ENCODE measurements at places on chromosomes 13 and 19.

GRCh38 chr13:53126841-53127245 is 98.2 kb downstream of the OLFM4 start:
- no peak for DNase-seq

DNA sequence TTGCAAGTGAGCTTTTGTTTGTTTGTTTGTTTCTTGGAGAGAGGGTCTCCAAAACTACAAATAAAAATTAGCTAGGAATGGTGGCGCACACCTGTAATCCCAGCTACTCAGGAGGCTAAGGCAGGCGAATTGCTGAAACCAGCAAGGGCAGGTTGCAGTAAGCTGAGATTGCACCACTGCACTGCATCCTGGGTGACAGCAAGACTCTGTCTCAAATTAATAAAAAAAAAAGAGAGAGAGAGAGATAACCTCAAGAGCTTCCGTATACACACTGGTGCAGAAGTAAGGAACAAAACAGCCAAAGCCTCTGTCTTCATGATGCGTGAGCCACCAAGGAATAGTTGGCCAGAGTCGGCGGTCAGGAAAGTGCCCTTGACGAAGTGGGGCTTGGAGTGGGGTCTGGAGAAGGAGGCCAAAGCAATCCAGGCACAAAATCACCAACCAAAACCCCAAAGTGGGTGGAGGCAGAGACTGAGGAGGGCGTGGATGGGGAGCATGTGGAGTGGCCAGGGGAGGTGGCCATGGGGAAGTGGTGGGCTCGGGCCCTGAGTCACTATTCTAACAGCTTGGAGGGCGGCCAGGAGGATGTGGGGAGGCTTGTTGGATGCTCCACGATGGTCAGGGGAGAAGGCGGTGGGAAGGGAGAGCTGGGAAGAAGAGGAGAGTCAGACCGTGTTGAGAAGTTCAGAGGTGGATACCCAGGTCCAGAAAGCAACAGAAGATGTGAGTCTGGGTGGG is 21.2 kb upstream of the TOMM40 start:
- no peak for DNase-seq

DNA sequence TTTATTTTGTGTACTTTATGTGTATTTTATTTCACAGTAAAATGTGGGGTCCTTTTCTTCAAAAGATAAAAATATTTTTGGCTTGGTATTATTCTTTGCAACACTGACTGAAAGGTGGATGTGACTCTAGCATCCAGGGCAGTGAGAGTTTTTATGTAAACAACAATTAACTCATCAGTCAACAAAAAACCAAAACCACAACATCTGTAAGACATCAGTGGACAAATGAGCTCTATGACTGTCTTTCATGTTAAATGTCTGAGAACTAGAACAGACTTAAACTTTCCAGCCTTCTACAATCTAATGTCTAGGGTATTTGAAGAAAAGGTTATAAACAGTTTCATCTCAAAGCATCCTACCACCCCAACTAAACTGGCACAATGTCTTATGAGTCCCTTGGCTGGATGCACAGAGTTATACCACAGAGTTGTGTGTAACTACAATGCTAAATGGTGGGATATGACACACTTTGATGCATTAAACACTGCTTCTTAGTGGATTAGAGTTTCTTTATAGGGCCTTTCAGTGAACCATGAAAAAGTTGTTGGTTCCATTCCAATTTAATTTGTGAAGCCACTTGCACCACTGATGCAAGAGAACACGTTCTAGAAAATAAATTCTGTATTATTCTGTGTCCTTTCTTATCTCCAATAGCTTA is 544.2 kb upstream of the KLF12 start:
- no peak for DNase-seq

- no peak for DNase-seq
Observed at GRCh38 chr13:42066542-42066941, 18.1 kb downstream of the DGKH start.

GRCh38 chr13:53141336-53141735 is 112.7 kb downstream of the OLFM4 start:
- DNase-seq = no peak

DNA sequence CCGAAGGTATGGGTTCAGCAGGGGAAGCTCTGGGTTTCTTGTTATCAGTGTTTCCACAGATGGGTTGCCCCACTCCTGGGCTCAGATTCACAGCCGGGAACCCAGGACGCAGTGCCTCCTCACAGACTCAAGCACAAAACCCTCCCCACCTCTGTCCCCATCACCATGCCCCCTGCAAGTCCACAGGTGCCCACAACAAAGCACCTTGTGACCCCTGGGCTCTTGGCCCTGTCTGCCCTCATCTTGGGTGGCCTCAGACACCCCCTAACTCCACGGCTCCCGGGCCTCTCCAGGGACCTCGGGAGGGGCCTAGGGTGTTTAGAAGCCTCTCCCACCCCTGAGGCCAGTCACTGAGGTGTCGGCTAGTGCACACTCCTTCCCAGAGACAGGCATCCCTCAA is 231.7 kb downstream of the TUBA3C start:
- DNase-seq = no peak

DNA sequence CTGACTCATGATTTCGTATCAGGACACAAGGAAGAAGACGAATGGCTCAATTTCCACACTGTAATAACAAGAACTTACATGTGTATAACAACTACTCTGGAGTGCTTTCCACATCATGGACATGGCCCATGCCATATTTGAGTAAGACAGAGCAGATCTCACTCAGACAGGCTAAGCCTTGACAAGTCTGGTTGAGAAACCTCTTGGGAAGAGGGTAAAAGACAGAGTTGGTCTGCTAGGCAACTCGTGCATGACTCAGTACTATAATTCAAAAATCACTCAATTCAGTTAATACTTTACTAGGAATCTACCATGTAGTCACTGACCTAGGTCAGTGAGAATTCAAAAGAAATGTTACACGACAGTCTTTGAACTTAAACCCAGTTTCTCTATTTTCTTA is 5.7 kb upstream of the THSD1 start:
- DNase-seq = no peak

- no peak for DNase-seq
Observed at GRCh38 chr19:38375098-38375493, 725 bp downstream of the PSMD8 start.

- DNase-seq = no peak
Observed at GRCh38 chr13:72122661-72123255, 255.8 kb upstream of the DACH1 start.

- no peak for DNase-seq
Observed at GRCh38 chr19:51418707-51419106, 1.3 kb upstream of the SIGLEC10 start.

- no peak for DNase-seq
Observed at GRCh38 chr19:1290703-1291651, 5.3 kb downstream of the EFNA2 start.

GRCh38 chr19:15180451-15181390 is 20.1 kb downstream of the NOTCH3 start:
- DNase-seq = no peak

DNA sequence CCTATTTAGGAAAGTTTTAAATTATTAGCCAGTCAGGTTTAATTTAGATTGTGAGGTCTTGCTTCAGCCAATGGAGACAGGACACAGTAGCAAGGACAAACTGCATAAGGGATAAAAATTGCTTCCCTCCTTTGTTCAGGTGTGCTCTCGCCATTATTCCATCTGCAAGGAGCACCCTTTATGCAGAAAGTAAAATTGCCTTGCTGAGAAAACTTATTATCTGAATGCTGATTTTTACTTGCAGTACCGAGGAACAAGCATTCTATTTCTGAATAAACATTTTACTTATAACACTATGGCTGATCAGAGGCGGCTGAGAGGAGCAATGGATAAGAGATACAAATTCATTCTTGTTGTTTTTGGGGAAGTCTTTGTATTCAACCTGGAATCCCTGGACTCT is 8.0 kb downstream of the CYP4F22 start:
- no peak for DNase-seq
